ENCODE measurements at places on chromosomes 3 and 15.

- no peak for DNase-seq
Measured at GRCh38 chr15:42385980-42386700, 26.8 kb downstream of the CAPN3 start.

DNA sequence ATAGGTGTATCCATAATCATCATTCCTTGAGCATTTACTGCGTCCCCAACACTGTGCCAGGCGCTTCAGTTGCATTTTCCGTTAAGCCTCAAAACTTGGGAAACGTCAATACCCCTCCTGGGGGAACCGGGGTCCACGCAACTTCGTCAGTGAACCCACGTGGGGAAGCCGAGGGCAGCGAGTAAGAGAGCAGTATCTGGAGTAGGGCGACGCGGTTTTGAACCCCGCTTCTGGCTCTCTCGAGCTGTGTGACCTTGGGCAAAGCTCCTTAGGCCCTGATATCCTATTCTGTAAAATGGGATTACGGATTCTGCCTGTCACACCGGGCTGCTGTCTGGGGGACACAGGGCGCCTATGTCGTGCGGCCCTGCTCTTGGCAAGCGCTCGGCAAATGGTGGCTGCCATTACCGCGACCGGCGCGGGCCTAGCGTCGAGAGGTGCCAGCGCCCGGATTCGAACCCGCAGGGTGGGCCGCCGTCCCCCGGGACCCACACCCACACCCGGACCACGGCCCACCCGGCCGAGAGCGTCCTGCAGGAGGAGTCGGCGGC, 590 bp downstream of the POLG start:
- no peak for DNase-seq

DNA sequence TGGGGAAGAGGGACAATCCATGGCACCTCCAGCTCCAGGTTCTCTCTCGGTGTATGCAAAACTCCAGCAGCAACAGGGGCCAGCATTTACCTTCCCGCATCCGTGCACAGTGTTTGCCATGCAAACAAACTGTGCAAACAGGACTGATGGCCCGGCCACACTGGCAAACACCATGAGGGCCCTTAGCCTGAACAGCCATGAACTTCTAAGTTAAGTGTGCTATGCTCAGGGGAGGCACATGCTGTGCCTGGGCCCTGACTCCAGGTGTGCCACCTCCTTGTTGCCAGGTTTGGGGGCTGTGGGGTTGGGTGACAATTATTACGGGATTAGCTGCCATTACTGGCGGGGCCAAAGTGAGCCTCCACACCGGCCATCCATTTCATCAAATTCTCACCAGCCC, 57.5 kb downstream of the CACNA2D2 start:
- DNase-seq: no peak

DNA sequence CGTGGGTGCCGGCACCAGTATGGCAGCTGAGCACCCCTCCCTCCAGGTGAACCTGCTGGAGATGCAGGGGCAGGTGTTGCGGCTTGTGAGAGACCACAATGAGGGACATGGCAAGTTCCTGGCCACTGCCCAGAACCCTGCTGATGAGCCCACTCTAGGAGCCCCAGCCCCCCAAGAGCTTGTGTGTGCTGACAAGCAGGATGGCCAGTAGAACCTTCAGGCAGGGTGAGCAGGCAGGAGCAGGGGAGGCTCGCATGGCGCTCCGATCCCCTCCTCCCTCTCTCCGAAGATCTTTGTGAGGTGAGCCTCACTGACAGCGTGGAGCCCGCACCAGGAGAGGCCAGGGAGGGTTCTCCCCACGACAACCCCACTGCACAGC, 29.8 kb downstream of the NGRN start:
- no peak for DNase-seq

DNA sequence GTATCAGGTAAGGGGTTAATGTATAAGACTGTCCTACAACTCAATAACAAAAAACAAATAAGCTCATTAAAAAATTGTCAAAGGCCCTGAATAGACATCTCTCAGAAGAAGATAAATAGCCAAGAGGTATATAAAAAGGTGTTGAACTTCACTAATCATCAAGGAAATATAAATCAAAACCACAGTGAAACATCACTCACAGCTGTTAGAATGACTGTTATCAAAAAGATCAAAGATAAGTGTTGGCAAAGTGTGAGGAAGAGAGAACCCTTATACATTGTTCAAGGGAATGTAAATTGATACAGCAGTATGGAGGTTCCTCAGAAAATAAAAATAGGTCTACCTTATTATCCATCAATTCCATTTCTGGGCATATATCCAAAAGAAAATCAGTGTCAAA, 95.5 kb downstream of the FILIP1L start:
- DNase-seq: no peak

- DNase-seq: no peak
Measured at GRCh38 chr3:123089611-123090331, 22.9 kb downstream of the PDIA5 start.

DNA sequence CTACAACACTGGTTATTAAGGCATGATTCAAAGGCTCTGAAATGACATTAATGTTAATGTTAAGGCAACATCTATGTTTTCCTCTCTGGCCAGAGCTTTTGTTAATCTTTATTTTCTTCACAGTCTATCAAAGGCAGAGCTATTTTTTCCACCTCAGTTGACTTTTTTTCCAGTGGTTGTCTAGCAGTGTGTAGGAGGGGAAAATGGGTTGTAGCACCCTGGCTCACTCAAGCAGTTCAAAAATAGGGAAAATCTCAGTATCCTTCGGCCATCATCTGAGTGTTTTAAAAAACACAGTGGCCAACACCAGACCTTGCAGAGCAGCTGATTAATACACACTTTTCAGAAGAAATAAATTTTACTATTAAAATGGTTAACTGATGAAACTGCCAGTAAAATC, 21.4 kb downstream of the CBLB start:
- DNase-seq: no peak

DNA sequence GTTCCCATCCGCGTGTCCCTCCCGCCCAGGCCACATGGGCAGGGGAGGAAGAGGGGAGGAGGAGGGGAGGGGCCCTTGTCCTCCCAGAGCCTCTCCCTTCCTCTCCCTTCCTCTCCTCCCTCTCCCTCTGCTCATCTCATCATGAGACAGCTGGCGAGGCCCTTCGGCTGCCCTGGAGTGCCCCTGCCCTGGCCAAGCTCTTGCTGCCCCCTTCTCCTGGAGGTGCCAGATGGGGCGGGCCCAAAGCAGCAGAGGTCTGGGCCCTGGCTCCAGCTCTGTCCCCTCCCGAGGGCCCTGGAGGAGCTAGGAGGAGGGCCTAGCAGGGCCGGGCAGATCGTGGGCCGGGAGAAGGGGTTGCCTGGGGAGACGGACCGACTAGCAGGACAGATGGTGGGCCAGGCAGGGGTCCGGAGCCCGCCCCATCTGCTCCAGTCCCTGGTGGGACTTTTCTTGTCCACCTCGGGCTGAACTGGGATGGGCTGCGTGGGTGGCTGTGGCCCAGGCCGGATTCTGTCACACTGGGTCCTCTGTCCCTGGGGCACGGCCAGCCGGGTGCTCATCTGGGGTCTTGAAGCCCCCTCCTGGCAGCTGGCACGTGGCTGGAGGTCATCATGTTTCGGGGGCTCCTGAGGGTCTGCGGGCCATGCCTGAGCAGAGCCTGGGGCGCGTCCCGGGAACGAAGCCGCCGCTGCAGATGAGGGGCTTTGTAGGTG, 183.4 kb downstream of the GOLGA6L6 start:
- DNase-seq: no peak

DNA sequence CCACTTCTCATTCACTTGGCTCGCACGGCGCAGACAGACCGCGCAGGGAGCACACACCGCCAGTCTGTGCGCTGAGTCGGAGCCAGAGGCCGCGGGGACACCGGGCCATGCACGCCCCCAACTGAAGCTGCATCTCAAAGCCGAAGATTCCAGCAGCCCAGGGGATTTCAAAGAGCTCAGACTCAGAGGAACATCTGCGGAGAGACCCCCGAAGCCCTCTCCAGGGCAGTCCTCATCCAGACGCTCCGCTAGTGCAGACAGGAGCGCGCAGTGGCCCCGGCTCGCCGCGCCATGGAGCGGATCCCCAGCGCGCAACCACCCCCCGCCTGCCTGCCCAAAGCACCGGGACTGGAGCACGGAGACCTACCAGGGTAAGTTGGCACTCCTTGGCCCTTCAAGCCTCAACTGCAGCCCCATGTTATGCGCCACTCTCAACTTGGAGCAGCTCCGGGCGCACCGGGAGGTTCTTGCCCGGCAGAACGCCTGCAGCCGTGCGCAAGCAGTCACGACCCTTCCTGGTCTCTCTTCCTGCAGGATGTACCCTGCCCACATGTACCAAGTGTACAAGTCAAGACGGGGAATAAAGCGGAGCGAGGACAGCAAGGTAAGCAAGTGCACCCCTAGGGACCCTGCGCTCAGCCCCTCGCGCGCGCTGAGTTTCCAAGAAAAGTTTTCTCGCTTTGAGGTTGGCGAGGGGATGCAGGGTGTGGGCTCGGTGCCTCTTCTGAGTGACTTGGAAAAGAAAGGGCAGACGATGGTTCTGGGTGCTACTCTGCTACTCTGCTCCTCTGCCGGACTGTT, at the start of gene BHLHE40:
TSS of gene BHLHE40 (plus strand) at position 10 of the 801 bp plus-strand sequence. CDS start at position 292, 282 bp downstream.
- DNase-seq: no peak

- no peak for DNase-seq
Measured at GRCh38 chr3:85737846-85738245, 779.1 kb downstream of the CADM2 start.

DNA sequence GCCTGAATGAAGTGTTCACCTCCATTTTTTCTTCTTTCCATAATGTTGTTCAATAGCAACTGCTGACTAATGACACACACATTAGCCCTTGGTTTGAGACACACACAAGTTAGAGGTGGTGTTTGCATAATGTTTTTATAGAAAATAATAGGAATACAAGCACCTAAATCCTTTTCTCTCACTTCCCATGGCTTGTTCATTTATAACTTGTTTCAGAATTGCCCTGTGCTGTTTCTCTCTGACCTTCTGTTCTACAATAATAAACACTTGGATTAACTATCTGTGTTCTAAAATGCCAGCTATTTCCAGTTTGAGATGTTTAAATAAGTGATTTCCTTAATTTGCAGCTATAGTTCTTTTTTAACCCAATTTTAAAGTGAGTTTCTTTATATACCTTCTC, 525.1 kb upstream of the ROBO2 start:
- no peak for DNase-seq

GRCh38 chr15:82044373-82045178, 1.2 kb downstream of the MEX3B start:
- no peak for DNase-seq

DNA sequence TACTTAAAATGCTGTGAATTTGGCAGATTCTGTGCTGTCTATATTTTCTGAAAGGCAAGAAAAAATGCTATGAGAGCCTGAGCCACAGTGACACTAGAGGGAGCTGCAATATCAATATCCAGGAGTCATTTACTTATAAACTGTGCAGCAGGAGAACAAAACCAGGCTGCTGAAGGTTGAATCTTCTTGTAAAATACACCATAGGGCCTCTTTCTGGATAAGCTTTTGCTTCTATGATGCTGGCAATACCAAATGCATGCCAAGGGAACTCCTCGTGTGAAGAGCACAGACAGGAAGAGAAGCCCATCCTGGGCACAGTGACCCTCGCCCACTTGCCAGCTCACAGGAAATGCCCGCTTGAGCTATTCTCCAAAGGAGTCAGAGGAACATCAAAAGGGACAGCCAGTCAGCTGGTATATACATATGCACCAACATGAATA, 48.0 kb upstream of the TSPAN3 start:
- peak; percentile 37 for DNase-seq

GRCh38 chr3:173140986-173141385, at the start of gene SPATA16:
TSS of gene SPATA16 (minus strand) at chr3:173141235. CDS start at chr3:173117731, 23,504 bp downstream.
- DNase-seq: no peak

DNA sequence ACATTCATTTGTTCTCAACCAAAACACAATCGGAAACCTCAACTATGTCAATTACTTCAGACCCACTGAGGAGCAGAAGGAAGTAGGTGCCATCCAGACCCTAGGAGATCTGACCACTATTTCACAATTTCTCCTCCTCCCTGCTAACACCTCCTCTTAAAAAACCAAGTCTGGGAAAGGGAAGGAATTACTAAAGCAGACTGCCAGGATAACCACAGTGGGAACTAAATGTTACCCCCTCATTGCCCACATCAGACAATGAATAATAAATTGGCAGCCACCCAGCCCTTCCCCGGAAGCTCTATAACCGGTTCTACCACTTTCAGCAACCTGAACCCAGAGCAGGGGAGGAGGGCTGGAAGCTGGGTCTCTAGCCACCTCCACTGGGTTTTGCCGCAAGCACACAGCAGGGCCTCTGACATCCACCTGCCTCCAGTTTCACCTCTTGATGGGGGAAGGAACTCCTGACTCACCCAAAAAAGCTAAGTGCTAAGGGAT, 17.6 kb downstream of the C15orf62 start:
- no peak for DNase-seq

- no peak for DNase-seq
Measured at GRCh38 chr3:140062461-140062860, 127.5 kb downstream of the CLSTN2 start.

GRCh38 chr3:66809595-66809958, 188.5 kb upstream of the KBTBD8 start:
- DNase-seq: no peak

DNA sequence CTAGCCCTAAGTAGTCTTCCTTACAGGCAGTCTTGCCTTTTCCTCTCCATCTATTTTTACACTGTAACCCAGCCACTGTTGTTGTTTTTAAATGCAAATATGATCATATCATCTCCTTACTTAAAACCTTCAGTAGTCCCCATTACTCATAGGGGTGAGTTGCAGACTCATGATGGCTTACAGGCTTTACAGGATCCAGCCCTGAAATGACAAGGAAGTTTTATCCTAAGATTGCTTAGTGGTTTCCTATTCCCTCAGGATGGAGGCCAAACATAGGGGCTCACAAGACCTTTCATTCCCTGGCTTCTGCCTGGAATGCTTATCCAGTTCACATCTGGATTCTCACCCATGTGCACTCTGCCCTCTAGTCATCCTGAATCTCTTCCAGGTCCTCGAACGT, 27.7 kb upstream of the PCOLCE2 start:
- DNase-seq: no peak

DNA sequence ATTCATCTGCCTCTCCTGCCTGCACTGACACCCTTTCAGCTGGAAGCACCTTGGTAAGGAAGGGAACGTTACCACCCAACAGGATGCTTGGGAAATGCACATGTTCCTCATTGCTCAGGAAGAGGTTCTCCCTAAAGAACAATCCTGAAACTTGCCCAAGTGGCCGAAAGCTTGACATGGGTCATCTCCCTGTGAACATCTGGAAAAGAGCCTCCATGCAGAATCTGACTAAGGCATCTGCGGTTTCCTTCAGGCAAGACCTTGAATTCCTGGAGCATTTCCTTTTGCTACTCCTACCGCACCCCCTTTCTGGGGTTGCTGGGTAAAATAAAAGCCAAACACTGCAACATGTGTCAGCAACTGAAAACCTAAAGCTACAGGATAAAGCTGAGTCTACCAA, 68.7 kb upstream of the SNRK start:
- DNase-seq: no peak

DNA sequence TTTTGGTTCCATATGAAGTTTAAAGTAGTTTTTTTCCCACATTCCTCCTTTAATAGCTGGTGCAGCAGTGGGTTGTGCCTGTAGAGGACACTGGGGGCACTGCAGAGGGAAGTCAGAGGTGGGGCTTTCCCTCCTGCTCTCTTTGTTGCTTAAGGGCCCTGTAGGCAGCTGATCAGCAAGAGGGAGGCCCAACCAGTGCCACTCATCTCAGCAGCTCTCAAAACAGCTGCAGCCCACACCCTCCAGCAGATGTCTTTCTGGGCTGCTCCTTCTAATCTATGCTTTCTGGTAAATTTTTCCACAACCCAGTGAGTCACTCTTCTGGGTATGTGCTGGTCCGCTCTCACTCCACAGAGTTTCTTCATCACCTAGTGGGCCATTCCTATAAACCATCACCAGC, 263.8 kb downstream of the FEZF2 start:
- DNase-seq: no peak

GRCh38 chr3:79534727-79535126, 233.1 kb downstream of the ROBO1 start:
- DNase-seq: no peak

GRCh38 chr3:122085673-122086072, 30.5 kb downstream of the CD86 start:
- DNase-seq: no peak
